Fibroblast of skin of right quadriceps (primary cell): ENCODE measurements at places on chromosomes 1 and 21.

GRCh38 chr1:209267968-209268367 lies 315.5 kb upstream of the CAMK1G start:
- no peak for DNase-seq

- no peak for DNase-seq
Observed at GRCh38 chr1:11352816-11353799, 80.1 kb downstream of the UBIAD1 start.

DNA sequence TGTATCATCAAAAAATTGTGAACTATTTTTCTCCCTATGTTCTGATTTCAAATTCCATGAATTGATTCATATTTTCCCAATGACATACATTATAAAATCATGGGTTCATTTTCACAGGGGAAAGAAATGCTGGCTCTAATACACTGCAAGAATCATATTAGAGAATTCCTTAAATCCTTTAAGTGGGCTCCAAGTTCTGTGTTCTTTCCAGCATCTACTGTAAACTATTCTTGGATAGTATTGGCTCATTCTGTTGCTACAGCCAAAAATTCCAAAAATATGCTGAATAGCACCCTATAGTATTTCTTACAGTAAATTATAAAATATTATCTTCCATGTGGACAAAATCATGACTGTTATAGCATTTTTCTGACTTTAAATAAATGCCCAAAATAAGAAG lies 19.0 kb upstream of the C1orf105 start:
- DNase-seq = no peak

- no peak for DNase-seq
Observed at GRCh38 chr1:170164103-170164763, 18.5 kb downstream of the NTMT2 start.

DNA sequence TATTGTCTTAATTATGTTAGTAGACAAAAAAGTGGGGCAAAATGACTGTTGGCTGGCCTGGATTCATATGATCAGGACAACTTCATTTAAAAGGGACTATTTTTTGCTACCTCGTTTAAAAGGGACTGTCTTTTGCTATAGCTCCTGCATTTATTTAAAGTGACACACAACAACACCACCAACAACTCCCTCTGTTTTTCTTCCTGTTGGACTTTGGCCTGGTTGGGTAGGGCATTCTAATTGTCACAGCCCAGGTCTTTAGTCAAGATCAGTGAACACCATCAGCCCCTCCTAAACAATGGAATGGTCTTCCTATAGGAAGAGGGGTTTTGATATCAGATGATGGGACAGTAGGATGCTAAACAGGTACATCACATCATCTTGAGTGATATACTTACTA lies 241.8 kb downstream of the GPR52 start:
- no peak for DNase-seq

DNA sequence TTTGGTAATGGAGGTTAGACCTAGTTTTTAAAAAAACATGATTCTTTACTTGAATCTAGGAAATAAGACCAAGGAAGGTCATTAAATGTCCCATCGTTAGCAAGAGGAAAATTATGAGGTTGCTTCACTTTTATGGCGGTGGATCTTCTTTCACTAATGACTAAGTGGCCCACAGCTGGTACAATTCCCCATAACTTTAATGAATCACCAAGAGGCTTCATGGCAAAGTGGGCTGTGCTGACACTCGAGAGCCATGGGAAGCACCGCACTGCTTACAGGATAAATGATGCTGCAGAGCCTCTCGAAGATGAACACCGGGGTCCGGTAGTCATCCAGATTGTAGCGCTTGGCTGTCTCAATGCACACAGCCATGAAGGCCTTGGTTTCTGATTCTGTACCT lies 108.8 kb downstream of the UBR4 start:
- peak; percentile 33 for DNase-seq

DNA sequence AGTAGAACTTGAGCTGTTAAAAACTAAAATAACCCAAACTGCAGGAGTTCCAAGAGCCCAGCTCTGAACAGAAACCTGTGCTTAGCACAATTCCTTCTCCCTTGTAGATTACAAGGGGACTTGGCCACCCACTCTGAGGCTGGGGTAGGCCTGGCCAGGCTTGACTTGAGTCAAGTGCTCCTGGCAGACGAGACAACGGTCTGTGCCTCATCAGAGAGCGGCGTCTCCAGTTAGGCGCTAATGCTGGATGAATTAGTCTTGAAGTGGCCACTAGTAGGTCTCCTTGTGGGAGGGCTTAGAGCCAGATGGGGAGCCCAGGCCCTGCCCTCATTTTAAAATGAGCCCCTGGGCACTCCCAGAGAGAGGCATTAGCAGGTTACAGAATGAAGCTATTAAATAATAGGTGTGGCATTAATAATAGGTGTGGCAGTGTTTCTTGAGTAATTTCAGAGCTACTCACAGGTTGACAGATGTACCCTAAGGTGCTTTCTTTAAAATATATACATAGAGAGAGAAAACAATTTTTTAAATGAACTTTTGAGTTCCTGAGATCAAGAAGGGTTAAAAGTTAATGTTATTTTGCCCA lies 1.1 kb downstream of the EEIG2 start:
- peak; percentile 47 for DNase-seq

DNA sequence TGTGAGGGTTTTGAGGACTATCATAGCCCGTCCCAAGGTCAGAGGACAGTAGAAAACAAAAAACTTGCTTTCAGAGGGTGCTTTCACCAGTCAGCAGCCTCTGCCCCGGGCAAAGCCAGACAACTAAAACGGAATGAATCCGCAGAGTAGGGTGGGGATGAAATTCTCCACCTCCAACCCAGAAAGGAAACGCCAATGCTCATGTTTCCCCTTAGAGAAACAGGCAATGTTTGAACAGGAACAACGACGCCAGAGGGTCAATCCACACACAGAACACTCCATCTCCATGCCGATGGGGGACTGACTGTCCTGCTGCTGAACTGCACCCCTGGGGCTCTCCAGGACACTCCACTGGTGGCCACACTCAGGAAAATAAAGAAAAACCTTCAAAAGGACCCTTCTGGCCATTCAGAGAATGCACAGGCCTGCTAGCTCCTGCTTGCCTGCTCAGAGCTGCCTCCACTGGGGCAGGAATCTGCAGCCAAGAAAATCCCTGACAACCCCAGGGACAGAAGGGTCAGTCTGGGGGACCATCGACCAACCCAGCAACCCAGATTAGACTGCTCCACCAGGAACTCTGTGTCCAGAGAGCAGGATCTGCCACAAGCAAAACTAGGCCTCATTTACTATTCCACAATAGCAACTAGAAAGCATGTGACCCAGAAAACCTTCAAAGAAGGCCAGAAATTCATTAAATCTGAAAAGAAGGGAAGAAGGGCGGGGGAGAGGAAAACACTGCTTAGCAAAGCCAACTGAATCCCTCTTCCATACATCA lies 116.0 kb downstream of the TOMM20 start:
- no peak for DNase-seq

GRCh38 chr21:38716942-38717341 lies 88.8 kb upstream of the ETS2 start:
- peak; percentile 36 for DNase-seq

- DNase-seq = no peak
Observed at GRCh38 chr1:42348498-42348897, 13.5 kb upstream of the FOXJ3 start.

DNA sequence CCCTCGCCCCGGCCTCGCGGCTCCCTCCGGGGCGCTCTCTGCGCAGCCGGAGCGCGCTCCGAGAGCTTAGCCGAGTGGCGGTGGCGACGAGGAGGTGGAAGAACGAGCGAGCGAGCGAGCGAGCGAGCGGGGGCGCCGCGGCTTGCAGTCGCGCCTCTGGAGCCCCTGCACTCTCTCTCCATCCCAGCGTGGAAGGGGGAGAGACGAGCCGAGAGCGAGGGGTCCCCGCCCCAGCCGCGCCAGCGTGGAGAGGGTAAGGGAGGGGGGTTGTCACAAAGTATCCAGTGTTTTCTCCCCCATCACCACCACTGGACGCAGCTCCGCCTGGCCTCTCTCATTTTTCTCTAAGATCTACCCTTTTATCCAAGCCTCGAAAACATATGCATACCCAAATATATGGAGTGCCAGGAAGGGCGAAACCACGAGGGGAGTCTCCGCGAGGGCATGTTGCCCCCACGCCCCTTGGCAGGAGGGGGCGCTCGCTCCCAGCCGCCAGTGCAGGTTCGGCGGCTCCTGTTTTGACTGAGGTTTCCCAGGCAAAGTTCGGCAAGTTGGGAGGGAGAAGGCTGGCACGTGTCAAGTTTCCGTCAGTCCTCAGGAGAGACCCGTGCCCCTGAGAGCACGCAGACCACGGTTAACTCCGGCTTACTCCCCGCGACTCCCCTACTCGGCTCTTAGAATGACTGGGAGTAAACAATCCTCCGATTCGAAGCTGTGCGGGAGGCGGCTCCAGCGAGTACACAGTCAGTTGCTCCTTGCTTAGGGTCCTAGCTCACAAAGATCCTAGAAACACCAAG lies 569 bp upstream of the DAB1 start:
- peak; percentile 59 for DNase-seq

- DNase-seq = no peak
Observed at GRCh38 chr21:33543505-33544129, 779 bp downstream of the SON start.

DNA sequence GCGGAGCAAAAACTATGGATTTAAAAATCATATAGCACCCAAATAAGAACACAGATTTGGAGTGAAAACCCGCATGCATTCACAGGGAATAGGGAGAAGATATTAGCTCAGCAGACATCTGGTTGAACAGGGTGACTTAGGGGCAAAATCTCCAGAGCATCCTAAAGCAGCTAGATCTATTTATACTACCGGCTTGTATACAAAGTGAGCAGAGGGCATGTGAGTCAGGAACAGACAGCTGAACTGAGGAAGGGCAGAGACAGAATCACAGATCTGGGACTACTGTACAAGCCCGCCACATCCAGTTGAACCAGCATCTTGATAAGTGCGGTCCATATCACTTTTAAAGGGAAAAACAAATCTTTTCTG lies 35.2 kb upstream of the EXOSC10 start:
- no peak for DNase-seq

DNA sequence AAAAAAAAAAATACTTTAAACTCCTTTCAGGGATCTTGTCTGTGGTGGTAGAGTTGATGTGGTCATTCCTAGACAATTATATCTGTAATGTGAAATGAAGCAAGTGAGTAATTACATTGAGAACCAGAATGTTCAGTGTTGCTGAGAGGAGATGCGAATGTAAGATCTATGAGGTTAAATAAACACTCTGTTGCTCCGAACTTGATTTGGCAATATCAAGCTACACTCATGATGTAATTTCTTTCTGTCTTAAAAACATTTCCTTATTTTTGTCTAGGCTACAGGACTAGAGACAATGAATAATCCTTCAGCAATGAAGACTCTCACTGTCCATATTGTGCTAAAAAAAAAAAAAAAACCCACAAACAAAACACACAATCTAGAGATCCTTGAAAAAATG lies 63.1 kb upstream of the IGSF5 start:
- DNase-seq = peak; percentile 79

GRCh38 chr1:109163551-109163950 lies 49.6 kb downstream of the ELAPOR1 start:
- DNase-seq = no peak

GRCh38 chr1:32474954-32475353 lies 10.1 kb downstream of the ZBTB8B start:
- DNase-seq = no peak

DNA sequence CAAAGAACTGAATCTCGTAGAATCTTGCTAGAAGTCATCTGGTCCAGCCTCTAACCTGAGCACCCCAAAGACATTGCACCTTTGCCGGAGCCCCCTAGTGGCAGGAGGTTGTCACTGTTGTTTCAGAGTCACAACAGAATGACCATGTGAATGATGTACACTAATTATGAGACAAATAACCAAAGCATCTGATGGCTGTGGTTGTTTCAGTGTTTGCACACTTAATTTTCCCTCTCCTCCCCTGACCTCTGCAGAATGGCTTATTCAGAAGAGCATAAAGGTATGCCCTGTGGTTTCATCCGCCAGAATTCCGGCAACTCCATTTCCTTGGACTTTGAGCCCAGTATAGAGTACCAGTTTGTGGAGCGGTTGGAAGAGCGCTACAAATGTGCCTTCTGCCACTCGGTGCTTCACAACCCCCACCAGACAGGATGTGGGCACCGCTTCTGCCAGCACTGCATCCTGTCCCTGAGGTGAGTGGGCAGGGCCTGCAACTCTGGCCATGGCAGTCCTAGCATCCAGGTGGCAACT lies 26.4 kb downstream of the TRAF5 start:
- DNase-seq = no peak

- no peak for DNase-seq
Observed at GRCh38 chr1:223703668-223704013, 8.7 kb upstream of the CAPN2 start.

- DNase-seq = no peak
Observed at GRCh38 chr1:201364808-201365105, 12.7 kb downstream of the TNNT2 start.

DNA sequence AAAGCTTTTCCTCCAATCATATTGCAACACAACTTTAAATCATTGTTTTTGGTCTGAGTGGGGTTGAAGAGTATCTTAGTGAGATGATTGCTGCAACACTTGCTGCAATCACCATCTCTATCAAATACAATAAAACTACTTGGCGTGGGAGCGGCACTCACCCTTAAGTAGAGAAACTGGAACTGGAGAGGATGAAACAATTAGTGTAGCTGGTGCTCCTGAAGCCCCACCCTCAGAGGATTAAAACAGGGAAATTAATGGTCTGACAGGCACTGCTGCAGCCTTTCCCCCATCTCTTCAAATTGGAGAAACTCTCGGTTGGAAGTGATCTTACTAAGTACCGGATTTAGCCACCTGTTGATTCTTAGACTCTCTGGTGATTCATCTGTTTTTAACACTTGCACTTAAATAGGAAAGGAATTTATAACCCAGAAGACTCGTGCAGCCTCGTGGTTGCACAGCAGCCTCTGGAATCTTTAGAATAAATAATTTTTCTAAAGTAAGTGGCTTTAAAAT lies 80.5 kb upstream of the KIF26B start:
- DNase-seq = peak; percentile 28

DNA sequence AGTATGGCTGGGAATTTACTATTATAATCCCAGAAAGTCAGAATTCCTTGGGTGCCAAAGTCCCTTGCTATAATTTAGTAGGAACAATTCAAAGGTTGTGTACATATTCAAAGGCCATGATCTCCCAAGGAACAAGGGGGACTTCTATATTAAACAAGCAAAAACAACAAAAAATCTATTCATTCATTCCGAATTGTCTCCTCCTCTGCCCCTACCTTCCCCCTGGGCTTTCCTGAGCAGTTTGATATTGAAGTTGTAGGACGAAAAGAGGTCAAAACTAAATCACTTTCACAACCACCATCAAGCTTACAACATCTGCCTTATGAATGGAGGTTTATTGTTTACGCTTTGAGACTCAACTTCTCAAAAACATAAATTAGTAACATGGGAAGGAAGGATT lies 35.3 kb upstream of the SOD1 start:
- no peak for DNase-seq
